ENCODE measurements at places on chromosomes 4 and X.

DNA sequence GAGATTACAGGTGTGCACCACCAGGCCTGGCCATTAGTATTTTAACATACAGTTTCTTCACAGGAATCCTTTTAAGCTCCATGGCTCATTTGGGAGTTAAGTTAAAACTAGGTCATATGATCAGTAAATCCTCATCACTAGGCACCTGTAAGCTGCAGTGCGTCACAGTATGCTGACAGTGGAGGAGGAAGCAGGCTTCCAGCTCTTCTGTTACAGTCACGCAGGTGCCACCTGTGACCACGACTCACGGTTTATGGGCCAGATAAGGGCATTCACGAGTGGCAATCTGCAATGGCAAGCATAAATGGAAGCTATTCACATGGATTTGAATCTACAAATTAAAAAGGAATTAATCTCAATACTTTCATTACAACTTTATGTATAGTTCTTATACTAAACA is 129.4 kb upstream of the BCOR start:
- no peak for DNase-seq

GRCh38 chr4:95556207-95556859 is 7.6 kb upstream of the UNC5C start:
- DNase-seq = no peak

DNA sequence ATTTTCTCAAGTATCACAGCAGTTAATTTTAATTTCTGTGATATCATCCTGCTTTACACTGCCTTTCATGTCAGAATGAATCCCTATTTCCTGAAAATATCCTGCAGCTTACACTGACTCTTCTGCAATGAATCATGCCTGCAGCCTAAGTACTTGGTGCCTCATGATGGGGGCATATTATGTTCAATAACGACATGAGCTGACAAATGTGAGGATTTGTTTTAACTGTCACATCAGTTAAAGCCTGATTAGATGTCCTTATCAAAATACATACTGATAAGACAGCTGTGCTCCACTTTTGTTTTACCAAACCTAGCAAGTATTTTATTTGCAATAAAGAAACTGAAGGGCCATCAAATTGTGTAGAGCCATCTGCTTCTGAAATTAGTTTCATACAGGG is 359.9 kb upstream of the AGA start:
- DNase-seq = no peak

GRCh38 chr4:181524499-181524898 is 718.7 kb upstream of the TENM3 start:
- DNase-seq = no peak

DNA sequence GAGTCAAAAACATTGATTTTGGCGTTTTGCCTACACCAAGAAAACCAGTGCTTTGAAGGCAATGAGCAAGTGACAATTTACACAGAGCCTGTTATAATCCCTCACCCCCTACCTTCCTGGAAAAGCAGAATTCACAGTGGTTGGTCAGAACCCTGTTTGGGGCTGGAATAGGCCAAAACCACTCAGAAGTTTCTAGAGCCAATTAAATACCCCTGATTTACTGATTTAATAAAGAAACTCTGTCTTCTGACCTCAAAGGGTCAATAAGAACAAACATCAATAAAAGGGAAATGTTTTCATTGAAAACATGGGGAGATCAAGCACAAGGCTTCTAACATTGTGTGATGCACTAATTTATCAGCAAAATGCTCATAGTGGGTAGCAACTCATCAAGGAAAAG is 116.3 kb downstream of the UNC5C start:
- no peak for DNase-seq

GRCh38 chr4:24856586-24856985 is 56.3 kb downstream of the CCDC149 start:
- no peak for DNase-seq

GRCh38 chr4:5054532-5054931 is 3.3 kb downstream of the STK32B start:
- DNase-seq = no peak

DNA sequence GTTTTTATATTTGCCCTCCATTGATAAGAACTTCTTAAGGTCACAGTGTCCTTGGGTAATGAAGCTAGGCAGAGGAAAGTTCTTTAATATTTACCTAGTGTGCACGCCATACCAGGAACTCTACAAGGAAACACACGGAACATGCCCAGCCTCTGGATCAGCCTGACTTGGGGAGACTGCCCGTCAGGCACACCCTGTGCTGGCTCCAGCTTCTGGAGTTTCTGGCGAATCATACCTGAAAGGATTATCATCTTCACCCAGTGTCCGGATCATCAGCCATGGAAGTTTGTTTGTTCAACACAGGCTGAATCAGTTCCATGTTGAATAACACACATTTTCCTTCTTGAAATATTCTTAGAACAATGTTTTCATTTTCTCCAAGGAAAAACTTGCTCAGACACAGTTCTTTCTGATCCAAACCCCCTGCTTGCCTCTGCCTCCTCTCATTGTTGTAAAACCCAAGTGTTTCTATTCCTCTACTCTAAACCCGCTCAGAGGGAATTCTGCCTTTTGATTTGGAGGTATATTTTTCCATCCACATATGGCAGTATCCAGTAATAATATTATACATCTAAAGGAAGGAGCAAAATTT is 176.7 kb downstream of the SHROOM3 start:
- no peak for DNase-seq

GRCh38 chr4:103719830-103720207 is at the start of gene TACR3:
TACR3 (minus strand) TSS chr4:103719985; CDS start chr4:103719675, 310 bp downstream.
- no peak for DNase-seq

- no peak for DNase-seq
These were observed 506.9 kb upstream of the FAM47C start for GRCh38 chrX:36501169-36501702.

DNA sequence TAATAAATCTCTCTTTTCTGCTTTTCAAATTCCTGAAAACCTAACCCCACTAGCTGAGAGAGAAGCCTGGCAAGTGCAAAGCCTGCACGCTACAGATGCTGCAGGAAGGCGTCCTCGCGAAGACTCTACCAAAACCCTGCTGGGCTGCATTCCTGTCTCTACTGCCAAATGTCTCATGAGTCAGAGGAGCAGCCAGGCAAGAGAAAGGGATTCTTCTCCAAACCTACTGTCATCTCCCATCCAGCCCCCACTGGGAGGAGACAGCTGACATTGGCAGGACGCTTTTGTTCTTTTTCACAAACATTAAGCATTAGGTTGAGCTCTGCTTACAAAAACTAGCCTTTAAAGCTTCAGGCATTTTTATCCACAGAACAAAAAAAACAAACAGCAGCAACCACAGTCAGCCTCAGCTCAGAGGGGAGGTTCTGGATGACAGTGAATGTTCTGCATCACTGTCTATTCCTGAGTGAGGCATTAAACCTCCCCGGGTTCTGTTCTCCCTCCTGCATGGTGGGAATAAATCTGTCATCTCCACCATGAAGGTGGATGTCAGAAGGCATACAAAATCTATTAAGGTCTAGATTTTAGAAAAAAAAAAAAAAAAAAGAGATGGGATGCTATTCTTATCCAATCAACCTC is 18.0 kb downstream of the CRMP1 start:
- no peak for DNase-seq

DNA sequence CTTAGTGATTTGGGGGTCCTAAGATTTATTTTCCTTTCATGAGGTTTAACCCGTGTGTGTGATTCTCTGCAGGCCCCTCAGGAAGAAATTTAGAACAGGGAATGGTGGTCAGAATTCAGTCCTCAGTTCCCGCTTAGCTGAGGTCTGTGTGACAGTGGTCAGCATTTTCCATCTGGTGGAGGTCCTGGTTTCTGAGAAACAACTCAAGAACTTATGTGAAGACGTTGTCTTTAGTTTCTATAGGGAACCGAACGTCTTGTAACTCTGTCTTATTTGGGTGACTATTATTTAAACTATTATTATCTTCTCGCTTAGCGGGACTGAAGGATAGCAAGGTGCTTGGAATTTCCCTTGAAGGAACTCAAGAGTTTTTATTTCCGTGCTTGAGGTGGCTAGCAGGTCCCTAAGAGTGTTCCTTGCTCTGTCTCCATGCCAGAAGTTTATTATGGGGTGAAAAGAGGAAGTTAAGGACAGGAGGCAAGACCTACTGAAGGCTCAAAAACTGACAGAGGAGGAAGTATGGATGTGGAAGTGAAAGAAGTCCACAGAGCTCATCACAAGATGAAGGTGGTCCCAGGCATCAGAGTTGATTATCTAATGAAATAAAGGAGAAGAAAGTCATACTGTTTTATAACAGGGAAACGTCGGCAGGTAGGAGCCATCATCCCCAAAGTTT is 9.4 kb downstream of the MGST2 start:
- DNase-seq = no peak

- DNase-seq = no peak
These were observed 59.2 kb upstream of the PARM1 start for GRCh38 chr4:74873545-74874301.

DNA sequence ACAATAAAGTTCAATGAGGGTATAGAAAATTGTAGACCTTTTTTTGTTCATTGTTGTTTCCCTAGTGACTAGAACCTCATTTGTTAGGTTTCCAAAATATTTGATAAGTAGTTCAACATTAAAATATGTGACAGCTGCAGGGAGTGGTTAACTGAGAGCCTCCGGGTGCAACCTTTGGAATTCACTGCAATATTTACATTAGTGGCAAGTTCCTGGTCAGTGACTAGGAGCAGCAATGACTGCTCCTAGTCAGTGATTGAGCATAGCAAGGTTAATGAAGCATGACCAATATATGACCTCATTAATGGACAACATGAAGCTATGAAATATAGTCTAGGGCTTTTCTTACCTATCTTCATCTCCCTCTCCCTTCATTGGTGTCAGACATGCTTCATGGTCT is 65.8 kb upstream of the FAM47A start:
- no peak for DNase-seq

GRCh38 chrX:151042842-151043241 is 59.7 kb downstream of the HMGB3 start:
- DNase-seq = no peak

DNA sequence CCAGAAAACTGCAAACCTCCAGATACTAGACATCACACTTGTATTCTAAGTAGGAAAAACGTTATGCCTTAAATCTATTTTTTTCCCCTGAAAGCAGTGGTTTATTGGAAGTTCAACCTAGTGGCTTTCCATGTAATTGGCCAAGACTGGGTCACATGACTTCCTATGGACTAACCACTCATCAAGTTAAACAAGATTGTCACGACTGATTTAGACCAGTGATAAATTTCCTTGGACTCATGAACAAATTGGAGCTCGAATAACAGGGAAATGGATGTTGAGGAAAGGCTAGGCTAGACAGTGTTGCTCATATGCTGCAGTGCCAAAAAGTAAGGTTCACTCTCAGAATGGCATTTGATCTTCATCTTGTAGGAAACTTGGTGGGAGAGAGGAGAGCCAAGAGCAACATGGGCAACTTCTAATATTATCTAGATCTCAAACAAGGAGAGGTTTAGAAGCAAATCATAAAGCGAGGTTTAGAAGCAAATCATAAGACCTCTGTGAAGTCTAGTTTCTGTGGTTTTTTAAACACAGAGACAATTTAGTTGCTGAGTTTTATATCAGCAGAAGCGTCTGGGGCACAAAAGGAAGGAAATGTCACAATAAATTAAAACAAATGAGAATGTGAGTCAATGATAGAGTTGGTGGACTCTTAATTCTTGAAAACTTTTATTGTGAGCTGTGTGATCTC is 165.6 kb upstream of the BOD1L1 start:
- DNase-seq = no peak

DNA sequence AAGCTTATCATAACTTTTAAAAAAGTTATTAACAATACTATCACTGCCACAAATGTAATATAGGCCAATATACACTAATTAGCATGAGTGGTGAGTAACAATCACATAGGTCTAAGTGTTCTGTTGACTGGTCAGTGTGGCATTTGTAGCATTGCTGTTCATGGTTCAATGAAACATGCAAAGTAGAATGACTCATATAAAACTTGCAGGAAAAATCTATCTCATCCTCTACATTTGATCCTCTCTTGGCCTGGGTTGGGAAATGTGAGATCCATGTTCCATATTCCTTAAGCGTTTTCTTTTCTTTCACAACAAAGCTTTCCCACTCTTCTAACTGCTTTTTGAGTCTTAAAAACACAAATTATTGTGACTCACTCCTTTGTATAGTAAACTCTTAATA is 1418.7 kb downstream of the FSTL5 start:
- no peak for DNase-seq

- no peak for DNase-seq
These were observed 166.1 kb downstream of the LRBA start for GRCh38 chr4:150849016-150849415.

DNA sequence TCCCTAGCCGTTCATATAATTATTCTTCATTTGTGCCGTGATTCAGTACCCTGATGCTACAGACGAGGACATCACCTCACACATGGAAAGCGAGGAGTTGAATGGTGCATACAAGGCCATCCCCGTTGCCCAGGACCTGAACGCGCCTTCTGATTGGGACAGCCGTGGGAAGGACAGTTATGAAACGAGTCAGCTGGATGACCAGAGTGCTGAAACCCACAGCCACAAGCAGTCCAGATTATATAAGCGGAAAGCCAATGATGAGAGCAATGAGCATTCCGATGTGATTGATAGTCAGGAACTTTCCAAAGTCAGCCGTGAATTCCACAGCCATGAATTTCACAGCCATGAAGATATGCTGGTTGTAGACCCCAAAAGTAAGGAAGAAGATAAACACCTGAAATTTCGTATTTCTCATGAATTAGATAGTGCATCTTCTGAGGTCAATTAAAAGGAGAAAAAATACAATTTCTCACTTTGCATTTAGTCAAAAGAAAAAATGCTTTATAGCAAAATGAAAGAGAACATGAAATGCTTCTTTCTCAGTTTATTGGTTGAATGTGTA is 7.0 kb downstream of the SPP1 start:
- no peak for DNase-seq

DNA sequence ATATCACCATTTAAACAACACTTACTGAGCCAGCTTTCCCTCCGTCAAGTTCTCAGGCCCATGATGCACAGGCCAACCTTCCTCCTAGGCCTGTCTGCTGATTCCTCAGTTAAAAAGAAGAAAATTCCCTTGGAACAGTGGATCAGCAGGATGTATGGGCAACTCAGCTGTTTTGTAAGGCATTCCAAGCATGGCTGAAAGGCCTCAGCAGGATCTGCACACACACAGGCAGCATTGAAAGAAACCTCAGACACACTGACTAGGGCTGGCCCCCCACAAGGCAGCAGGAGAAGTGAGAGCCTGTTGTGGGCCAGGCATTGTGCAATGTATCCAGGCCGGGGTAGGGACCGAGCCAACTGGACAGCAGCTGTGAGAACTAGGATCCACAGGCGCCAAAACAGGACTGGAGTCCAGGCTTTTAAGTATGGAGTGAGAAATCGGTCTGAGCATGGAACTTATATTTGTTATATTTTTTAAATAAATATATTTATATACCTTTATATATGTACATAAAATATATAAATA is 171.4 kb downstream of the NWD2 start:
- DNase-seq = no peak

- DNase-seq = no peak
These were observed 12.2 kb downstream of the SULT1B1 start for GRCh38 chr4:69748173-69748572.

DNA sequence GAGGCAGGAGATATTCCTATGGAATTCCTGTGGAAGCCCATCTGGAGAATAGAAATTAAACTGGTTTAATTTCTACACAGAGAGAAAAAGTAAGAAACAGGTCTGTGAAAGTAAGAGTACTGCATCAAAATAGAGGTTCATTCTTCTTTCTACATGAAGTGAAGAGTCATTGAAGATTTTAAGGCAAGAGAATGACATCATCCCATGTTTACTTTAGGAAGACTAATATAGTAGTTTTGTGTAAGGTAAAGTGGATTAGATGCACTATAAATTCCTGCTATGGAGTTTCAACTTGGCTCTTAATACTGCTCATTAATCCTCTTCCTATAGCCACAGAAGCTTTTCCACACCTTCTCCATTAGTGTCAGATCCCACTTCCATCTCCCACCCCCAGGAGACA is 47.6 kb downstream of the CNGA1 start:
- DNase-seq = no peak

All from stimulated activated CD4-positive, alpha-beta T cell treated with anti-CD3 and anti-CD28 coated beads, Interleukin-4, amount 100 ng/mL, for 4 hours (primary cell).